Ovary (tissue), 10 donors: ENCODE measurements at places on chromosomes 3 and 15. TPM values are rescaled to one million over a fixed set of nuclear protein-coding genes. Genes with fewer than 3 reads are reported as not detected.

Gene MYNN
- total RNA-seq = 14.1 TPM

Gene CYP8B1
- total RNA-seq = not detected

Gene UBAP1L
- total RNA-seq = 8.7 TPM

Gene P2RY13
- total RNA-seq = 1.6 TPM

Gene SNUPN
- 32.5 TPM for total RNA-seq
